ENCODE measurements at places on chromosomes 5 and 9.

GRCh38 chr9:137607141-137607857 is 1.8 kb downstream of the ARRDC1 start:
- DNase-seq, result no peak

DNA sequence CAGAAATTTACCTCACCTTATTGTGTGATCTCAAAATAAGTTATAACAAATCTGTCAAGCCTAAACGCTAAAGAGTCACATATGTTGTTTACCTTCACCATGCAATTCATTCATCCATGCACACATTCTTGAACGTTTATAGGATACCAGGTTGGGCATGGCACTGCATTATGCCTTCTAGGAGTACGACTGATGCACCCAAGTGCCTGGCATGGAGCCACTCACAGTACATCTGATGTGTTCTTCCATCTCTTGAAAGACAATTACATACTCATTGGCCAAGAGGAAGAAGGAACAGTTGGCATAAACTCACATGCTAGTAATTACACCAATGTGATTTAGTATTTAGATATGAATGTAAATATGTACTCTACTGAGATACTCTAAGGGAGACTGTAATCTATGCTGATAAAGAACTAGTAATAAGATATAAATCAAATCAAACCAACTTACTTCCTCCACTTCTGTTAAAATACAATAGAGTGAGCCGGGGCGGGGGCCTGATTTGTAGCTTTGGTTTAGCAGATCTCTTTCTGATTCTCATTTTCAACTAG is 90.7 kb downstream of the LPAR1 start:
- no peak for DNase-seq

GRCh38 chr9:134624621-134625181 is 16.9 kb upstream of the COL5A1 start:
- DNase-seq, result no peak

- DNase-seq, result no peak
Observed at GRCh38 chr9:69079186-69079585, 43.6 kb downstream of the FXN start.

DNA sequence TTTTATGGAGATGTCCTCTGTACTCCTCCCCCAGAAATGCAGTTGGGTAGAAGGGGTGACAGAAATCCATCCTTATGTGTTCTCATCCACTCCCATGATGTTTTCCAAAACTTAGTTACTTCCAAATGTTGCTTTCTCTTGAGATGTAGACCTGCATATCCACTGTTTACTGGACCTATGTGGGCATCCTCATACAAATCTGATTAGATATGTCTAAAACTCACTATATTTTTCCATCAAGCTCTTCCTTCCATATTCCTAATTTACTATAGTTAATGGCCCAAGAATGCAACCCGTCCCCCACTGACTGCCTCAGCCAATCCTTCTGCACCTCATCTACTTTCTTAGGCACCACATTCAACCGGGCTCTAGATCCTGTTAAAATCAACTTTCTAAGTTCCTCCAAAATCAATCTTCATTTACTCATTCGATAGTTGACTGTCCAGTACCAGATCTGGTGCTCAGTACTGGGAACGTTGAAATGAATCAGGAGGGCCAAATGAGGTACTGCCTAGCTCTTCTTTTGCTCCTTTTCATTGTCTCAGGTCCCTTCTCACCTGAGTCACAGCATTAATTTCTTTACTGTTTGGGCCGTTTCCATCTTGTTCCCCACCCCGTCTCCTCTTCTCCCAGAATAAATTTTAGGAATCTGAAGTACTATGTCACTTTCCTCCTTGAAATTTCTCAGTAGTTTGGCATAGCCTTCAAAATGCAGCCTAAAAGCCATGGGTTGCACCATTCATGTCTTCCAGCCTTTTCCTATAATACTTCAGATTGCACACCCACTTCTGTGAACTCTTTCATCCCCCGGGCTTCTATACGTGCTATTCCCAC is 7.9 kb downstream of the PLK2 start:
- DNase-seq, result no peak
